ENCODE measurements at places on chromosomes 3 and 15.

DNA sequence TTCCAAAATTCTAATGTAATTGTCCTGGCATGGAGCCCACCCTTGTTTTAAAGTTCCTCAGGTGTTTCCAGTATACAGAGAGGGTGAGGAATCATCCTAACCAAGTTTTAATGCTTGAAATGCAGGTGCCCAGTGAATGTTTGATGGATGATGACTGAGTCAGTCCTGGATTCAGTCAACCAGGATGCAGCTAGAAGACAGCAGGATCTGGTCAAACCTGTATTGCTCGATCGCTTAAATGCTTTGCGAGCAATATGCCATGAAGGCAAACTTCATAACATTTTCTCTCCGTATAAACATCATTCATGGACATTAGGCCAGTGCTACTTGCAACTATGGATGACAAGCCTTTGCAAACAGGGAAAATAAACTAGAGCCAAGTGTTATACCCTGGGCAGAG, 591.2 kb downstream of the RSL24D1 start:
- DNase-seq: no peak

GRCh38 chr15:83108266-83109219, 1.1 kb downstream of the TM6SF1 start:
- no peak for DNase-seq

GRCh38 chr15:86316726-86317383, 237.2 kb downstream of the AGBL1 start:
- DNase-seq: no peak

GRCh38 chr3:104676241-104676640, 690.5 kb upstream of the ALCAM start:
- no peak for DNase-seq

GRCh38 chr3:51340013-51340829, 44.9 kb upstream of the MANF start:
- no peak for DNase-seq

GRCh38 chr3:51375136-51375535, 10.0 kb upstream of the MANF start:
- peak; percentile 16 for DNase-seq

All from activated effector memory CD4-positive, alpha-beta T cell treated with anti-CD3 and anti-CD28 coated beads, Interleukin-2, amount 50 U/mL, for 16 hours (primary cell).